Thoracic aorta (tissue), 2 donors: ENCODE measurements at places on chromosomes 1 and 21.
A peak's percentile ranks its signal among the peaks of the same experiment; 100 is the strongest.

GRCh38 chr1:61740751-61741700 is 1.3 kb upstream of the PATJ start:
- H3K27ac ChIP-seq: peak overlapping the region; percentile 92
- H3K4me3 ChIP-seq: peak overlapping the region; percentile 78
- no peaks in the 10 kb centered on the region for H3K36me3 ChIP-seq
- H3K4me1 ChIP-seq: peaks cover 10% of the 10 kb centered on the region
- H3K27me3 ChIP-seq: no peaks in the 10 kb centered on the region

GRCh38 chr1:194103516-194104246 is 917.3 kb upstream of the B3GALT2 start:
- no peak for DNase-seq
- H3K36me3 ChIP-seq: no peaks in the 10 kb centered on the region
- H3K27ac ChIP-seq: no peak overlapping the region

- no peak for DNase-seq
- no peaks in the 10 kb centered on the region for H3K36me3 ChIP-seq
- H3K4me1 ChIP-seq: peaks cover 53% of the 10 kb centered on the region
These were observed 25.6 kb upstream of the ENO1 start for GRCh38 chr1:8903908-8904650.

GRCh38 chr1:14443164-14443787 is 155.2 kb upstream of the KAZN start:
- H3K27ac ChIP-seq: no peak overlapping the region
- no peaks in the 10 kb centered on the region for H3K36me3 ChIP-seq
- no peaks in the 10 kb centered on the region for H3K4me1 ChIP-seq
- no peak overlapping the region for H3K4me3 ChIP-seq
- DNase-seq: no peak

DNA sequence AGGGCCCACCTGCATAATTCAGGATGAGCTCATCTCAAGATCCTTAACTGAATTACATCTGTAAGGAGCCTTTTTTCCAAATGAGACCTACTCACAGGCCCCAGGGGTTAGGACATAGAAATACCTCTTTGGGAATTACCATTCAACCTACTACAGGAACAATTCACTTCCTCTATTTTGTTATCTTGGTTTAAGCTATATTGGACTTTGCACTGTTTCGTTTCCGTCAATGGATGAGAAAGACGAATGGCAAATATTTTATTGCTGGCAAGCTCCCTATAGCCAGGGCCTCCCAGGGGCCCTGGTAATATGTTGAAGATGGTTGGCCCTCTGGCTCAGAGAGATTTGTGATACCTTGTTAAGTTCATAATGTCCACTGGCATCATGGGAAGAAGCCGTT is 384.2 kb upstream of the DUSP10 start:
- H3K4me3 ChIP-seq: no peak overlapping the region
- no peaks in the 10 kb centered on the region for H3K4me1 ChIP-seq
- no peaks in the 10 kb centered on the region for H3K27me3 ChIP-seq

DNA sequence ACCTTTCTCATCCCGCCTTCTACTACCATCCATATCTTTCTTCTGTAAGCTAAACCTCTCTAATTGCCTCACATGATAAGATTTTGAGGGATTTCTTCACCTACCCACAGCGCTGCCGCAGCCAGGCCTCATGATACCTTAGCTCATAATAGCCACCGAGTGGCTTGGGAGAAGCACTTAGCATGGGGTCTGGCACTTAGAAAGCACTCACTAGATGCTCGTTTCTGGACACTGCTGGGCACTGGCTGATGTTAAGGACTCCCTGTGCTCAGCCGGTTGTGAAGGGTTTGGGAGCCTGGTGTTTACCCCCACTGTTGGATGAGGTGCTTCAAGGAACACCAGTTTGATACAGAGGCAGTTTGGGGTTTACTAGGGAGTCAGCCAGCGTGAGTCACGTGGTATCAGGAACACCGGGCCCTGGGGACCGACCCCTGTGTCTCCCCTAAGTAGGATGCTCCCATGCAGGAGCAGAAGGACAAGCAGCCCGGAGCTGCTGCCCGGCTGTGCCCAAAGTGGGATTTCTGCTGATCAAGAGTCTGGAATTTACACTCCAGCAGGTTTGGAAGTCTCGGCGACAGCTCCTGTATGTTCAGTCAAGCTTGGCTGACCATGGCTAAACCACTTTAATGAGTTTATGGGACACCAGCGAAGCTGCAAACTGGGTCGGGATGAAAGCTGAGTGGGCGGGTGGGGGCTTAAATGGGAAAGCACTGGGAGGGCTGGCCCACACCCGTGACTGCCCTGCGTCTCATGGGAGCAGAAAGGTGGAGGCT is 63.3 kb downstream of the GALNT2 start:
- no peak for DNase-seq
- H3K27ac ChIP-seq: no peak overlapping the region
- H3K4me3 ChIP-seq: no peak overlapping the region
- H3K36me3 ChIP-seq: no peaks in the 10 kb centered on the region
- no peaks in the 10 kb centered on the region for H3K27me3 ChIP-seq

- no peak overlapping the region for H3K4me3 ChIP-seq
- H3K27ac ChIP-seq: no peak overlapping the region
- no peak for DNase-seq
- no peaks in the 10 kb centered on the region for H3K36me3 ChIP-seq
- no peaks in the 10 kb centered on the region for H3K4me1 ChIP-seq
- H3K27me3 ChIP-seq: no peaks in the 10 kb centered on the region
These were observed 5.9 kb upstream of the SHISAL2A start for GRCh38 chr1:52627028-52627427.

DNA sequence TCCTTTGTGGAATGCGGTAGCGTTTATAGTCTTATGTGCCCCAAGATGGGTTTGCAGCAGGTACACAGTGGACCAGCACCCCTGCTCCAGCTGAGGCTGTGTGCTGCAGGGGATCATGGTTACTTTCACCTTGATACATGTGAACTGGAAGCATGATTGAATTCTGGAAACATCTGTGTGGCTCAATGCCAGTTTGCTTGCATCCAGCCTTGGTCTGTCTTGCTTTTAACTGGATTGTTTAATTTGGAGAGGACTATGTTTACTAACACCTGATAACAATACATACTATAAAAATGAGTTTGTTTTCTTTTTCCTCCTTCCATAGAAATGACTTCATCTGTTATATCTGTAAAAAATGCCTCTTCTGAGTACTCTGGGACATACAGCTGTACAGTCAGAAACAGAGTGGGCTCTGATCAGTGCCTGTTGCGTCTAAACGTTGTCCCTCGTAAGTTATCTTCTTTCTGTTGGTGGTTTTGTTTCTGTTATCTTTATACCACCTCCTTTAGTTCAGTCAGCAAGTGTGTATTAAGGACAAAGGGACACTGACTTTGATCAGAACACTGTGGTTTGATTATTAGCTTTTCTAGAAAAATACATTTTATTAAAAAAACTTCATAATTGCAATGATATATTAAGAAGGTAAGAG is 47.7 kb downstream of the CXADR start:
- H3K4me1 ChIP-seq: no peaks in the 10 kb centered on the region
- H3K27ac ChIP-seq: no peak overlapping the region

- H3K4me1 ChIP-seq: no peaks in the 10 kb centered on the region
- no peak overlapping the region for H3K4me3 ChIP-seq
- no peak for DNase-seq
- no peak overlapping the region for H3K27ac ChIP-seq
- H3K27me3 ChIP-seq: no peaks in the 10 kb centered on the region
- H3K36me3 ChIP-seq: no peaks in the 10 kb centered on the region
These were observed 48.3 kb downstream of the IL23R start for GRCh38 chr1:67214420-67215174.

DNA sequence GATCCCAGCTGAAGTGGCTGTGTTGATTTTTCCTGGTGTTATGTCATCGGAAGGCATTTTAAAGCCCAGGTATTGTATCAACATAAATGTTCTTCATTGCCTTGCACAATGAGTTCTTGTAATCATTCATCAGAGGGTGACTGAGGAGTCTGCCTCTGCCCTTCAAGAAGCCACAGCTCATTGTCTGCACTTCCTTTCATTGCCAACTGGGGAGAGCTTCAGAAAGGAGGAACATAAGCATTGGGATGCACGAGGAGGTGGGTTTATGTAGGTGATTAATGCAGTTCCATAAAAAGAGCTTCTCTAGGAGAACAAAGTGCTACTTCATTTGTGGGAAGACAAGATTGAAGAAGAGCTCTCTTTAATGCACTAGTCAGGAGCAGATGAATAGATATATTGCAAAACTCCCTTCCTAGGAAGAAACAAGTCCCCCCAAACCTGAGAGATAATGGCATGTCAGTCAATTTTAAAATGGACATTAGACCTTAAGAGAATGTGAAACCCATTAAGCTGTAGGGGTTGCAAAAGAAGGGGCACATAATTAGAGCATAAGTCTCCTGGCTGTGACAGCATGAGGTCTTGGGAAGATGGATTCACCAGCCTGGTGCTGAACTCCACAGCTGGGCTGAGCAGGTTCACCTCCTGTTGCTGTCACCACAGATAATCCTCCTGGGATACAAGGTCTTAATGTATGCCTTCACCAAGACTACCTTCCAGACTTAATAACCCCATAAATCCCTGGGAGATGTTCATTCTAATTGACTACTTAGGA is 124.6 kb downstream of the BACH1 start:
- H3K27ac ChIP-seq: no peak overlapping the region
- no peaks in the 10 kb centered on the region for H3K27me3 ChIP-seq
- no peak for DNase-seq
- H3K4me1 ChIP-seq: no peaks in the 10 kb centered on the region
- no peaks in the 10 kb centered on the region for H3K36me3 ChIP-seq
- no peak overlapping the region for H3K4me3 ChIP-seq

GRCh38 chr1:223421025-223421424 is 27.8 kb downstream of the CCDC185 start:
- H3K4me1 ChIP-seq: peaks cover 21% of the 10 kb centered on the region

DNA sequence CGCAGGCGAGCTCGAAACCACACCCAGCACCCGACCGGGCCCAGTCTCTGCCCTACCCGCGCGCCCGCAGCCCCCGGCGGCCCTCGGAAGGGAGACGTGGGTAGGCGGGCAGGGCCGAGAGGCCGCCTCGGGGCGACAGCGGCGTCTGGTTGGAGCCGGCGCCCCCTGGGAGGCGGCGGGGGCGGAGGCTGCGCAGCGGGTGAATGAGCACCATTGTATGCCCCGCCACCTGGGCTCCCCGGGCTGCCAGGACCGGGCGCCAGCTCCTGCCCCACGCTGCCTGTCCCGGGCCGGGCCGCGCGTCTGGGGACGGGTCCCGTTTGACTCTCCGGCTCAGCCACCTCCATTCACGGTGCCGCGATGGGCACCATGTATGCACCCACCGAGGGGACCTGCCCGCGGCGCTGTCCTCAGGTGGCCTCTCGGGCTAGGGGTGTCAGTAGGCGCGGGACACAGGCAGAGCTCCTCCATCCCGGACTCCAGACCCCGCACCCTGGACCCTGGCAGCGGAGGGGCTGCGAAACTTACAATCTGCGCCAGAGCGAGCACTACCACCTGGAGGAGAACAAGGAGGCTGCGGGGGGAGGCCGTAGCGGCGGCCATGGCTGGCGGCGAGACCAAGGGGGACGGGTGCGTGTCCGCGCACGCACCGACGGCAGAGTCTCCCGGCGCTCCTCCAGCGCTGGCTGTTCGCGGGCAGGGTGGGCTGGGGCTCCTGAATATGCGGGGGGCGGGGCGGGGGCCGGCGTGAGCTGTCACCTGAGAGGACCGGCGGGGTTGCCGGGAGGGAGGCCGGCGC is at the start of gene COL9A2:
Gene COL9A2, minus strand, starts transcription at position 692 of the 799 bp plus-strand sequence. Its CDS starts 89 bp downstream, at position 603.
- DNase-seq: no peak
- H3K27ac ChIP-seq: peak within 1 kb of the TSS; percentile 80
- no peaks in the 10 kb centered on the region for H3K27me3 ChIP-seq
- H3K36me3 ChIP-seq: no peaks in the 10 kb centered on the region
- no peaks in the 10 kb centered on the region for H3K4me1 ChIP-seq

DNA sequence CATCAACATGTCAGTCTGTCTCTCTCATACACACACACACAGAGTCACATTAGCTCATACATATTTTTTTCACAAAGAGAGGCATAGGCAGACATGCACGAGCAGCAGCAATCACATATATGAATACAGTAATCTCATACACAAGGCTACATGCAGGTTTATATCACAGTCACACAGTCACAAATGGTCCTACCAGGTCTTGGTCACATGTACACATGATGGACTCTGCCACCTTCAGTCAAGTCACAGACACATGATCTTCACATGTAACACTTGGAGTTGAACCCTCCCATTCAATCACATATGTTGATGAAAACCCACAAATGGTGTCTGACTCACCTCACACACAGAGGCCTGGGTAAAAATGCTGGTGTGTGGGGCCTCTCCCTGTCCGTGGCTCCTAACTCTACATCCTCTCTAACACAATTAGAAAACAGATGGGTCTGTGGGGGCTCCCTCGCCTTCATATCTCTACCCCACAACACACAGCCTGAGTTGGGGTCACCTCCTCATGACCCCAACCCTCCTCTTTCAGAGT is 27.9 kb downstream of the RIMS3 start:
- no peak for DNase-seq
- no peaks in the 10 kb centered on the region for H3K27me3 ChIP-seq
- H3K4me1 ChIP-seq: peaks cover 22% of the 10 kb centered on the region
- peaks cover 6% of the 10 kb centered on the region for H3K36me3 ChIP-seq
- H3K27ac ChIP-seq: no peak overlapping the region
- H3K4me3 ChIP-seq: no peak overlapping the region

DNA sequence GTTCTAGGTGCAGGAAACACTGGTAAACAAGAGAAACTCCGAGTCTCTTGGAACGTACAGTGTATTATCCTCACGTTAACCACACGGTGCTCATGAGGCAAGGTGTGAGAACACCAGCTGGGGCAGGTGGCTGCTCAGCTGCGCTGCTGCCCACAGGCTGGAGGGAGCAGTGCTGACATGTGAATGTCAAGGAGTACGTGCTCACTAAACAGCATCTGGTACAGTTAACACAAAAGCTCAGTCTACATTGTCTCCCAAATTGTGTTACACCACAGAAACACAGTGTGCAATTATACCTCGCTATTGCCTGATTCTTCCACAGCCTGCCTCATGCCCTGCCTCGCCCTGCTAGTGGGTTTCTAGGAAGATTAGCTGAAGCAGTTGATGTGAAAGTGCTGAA is 138.4 kb downstream of the GLIS1 start:
- H3K27me3 ChIP-seq: no peaks in the 10 kb centered on the region
- H3K27ac ChIP-seq: no peak overlapping the region
- H3K4me1 ChIP-seq: no peaks in the 10 kb centered on the region
- H3K36me3 ChIP-seq: no peaks in the 10 kb centered on the region
- no peak for DNase-seq

- H3K4me3 ChIP-seq: no peak overlapping the region
- no peaks in the 10 kb centered on the region for H3K4me1 ChIP-seq
- H3K27ac ChIP-seq: no peak overlapping the region
- DNase-seq: no peak
- H3K36me3 ChIP-seq: no peaks in the 10 kb centered on the region
These were observed 58.5 kb downstream of the WDR4 start for GRCh38 chr21:42820616-42821465.
